ENCODE measurements at places on chromosomes 6 and 20.
A peak's percentile ranks its signal among the peaks of the same experiment; 100 is the strongest.

DNA sequence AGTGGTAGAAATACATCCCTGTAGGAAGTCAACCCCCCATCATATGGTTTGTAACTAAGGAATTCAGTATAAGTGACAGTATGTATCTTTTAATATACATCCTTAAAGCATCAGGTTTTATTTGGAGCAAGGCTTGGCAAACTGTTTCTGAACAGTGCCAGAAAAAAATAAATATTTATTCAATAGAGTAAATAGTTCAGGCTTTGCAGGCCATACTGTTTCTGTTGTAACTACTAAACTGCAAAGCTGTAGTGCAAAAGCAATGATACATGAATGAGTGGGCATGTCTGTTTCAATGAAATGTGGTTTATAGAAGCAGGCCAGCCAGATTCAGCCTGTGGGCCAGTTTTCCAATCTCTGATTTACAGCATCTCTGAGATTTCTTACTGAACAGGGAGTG is 977 bp downstream of the MEI4 start:
- H3K27me3 ChIP-seq = peaks cover 18% of the 10 kb centered on the region
- no peak overlapping the region for H3K4me3 ChIP-seq
- H3K27ac ChIP-seq = no peak overlapping the region
- DNase-seq = no peak

DNA sequence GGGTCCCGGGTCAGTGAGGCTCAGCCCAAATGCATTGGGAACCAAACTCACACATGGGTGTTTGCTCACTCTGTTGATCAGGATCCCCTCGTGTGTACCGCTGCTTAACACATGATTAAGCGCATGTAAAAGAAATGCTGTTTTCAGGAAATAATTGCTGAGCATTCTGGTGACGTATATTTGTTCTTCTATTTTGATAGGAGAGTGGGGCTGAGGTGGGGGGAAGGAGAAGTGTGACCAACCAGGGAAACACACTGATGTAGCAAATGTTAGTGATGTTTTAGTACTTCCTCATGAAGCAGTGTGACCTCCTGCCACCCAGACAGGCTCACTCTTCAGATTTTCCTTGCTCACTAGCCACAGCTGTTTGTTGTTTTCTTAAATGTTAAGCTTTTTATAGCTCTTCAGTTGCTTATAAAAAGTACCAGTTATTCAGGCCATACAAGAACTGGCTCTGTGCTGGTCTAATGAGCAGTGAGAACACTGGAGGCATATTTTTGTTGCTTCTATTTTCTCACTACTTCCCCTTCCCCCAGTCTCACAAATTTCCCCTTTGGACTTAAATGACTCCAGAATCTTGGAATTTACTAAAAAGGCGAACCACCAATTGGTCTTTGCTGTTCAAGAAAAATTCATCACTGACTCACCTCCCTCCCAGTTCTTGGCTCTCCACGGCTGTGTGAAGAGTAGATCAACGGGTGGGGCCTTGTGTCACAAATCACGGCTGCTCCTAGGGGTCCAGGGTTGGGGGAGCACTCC is 79.2 kb upstream of the BACH2 start:
- no peaks in the 10 kb centered on the region for H3K27me3 ChIP-seq
- DNase-seq = no peak
- H3K27ac ChIP-seq = no peak overlapping the region
- H3K4me1 ChIP-seq = peaks cover under 1% of the 10 kb centered on the region
- no peaks in the 10 kb centered on the region for H3K36me3 ChIP-seq

GRCh38 chr6:112281821-112282615 is 27.7 kb upstream of the LAMA4 start:
- H3K4me3 ChIP-seq = no peak overlapping the region
- no peak for DNase-seq
- peaks cover 8% of the 10 kb centered on the region for H3K4me1 ChIP-seq
- H3K27ac ChIP-seq = no peak overlapping the region
- H3K36me3 ChIP-seq = no peaks in the 10 kb centered on the region

DNA sequence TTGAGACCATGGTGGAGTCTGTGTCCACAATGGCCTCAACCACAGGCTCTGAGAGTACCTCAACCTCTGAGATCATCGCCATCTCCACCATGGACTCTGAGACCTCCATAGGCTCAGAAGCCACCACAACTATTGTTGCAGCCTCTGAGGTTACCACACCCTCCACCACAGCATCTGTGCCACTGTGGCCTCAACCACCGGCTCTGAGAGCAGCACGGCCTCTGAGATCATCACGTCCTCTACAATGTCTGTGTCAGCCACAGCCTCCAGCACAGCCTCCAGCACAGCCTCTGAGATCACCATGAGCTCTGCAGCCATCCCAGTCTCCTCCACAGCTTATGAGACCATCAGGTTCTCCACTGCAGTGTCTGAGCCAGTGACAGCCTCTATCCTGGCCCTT is 19.4 kb upstream of the MUC21 start:
- no peak for DNase-seq
- no peaks in the 10 kb centered on the region for H3K36me3 ChIP-seq
- H3K4me1 ChIP-seq = no peaks in the 10 kb centered on the region
- H3K4me3 ChIP-seq = no peak overlapping the region

DNA sequence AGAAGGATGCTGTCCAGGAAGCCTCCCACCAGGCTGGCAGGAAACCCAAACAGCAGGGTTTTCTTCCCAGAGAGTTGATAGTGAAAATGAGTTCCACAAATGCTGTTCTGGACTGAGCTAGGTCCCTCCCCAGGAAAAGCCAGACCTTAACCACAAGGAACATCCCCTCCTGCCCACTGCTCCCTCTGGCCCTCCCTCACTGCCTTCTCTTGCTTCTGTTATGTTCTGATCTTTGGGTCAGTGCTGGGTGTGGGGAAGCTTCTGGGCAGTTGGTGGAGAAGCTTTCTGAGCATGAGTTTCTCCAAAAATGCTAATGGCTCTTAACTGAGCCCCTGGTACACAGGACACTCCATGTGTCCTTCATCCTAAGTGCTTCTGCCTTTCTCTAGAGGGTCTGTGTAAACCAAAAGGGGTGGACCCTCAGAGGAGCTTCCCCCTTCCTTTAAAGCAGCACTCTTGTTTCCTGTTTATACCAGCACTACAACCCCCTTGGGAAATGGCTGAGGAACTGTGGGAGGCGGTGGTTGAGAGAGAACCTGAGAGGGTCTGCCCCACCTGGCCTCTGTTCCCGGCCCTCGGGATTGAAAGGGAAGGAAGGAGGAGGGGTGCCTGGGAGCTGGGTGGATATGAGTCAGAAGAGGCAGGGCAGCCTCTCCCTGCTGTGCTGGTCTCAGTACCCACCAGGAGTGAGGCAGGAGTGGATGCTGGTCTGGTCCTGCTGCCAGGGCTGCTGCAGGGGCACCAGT is 42.0 kb downstream of the CDS2 start:
- H3K36me3 ChIP-seq = no peaks in the 10 kb centered on the region
- no peak overlapping the region for H3K4me3 ChIP-seq
- peaks cover 66% of the 10 kb centered on the region for H3K4me1 ChIP-seq
- H3K27ac ChIP-seq = peak overlapping the region; percentile 47
- DNase-seq = peak; percentile 16

GRCh38 chr6:33075568-33076405 is at the start of gene HLA-DPB1:
Gene HLA-DPB1, plus strand, starts transcription at chr6:33075990. Its CDS starts 52 bp downstream, at chr6:33076042.
- DNase-seq = no peak
- H3K4me3 ChIP-seq = peak within 1 kb of the TSS; percentile 62
- no peak within 1 kb of the TSS for H3K27ac ChIP-seq

- H3K4me3 ChIP-seq = no peak overlapping the region
- no peaks in the 10 kb centered on the region for H3K36me3 ChIP-seq
- H3K27ac ChIP-seq = no peak overlapping the region
Observed at GRCh38 chr6:144321839-144322591, 36.9 kb downstream of the UTRN start.

DNA sequence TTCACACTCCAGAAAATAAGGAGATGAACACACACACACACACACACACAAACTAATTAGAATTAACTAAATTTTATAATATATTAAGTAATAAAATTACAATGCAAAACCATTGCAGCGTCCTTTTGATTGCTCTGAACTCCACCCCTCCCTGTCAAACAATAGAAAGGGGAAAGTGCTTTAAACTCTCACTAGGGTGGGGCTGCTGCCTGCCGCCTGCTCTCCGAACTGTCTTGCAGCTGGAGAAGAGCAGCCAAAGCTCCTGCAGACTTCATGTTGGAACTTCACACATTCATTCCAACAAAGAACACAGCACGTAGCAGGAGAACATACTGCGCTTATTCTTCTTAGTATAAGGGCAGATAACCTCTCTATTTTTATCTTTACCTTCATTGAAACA is 83.2 kb downstream of the GCLC start:
- H3K4me1 ChIP-seq = peaks cover 4% of the 10 kb centered on the region
- no peak overlapping the region for H3K27ac ChIP-seq
- no peaks in the 10 kb centered on the region for H3K27me3 ChIP-seq
- no peak overlapping the region for H3K4me3 ChIP-seq

DNA sequence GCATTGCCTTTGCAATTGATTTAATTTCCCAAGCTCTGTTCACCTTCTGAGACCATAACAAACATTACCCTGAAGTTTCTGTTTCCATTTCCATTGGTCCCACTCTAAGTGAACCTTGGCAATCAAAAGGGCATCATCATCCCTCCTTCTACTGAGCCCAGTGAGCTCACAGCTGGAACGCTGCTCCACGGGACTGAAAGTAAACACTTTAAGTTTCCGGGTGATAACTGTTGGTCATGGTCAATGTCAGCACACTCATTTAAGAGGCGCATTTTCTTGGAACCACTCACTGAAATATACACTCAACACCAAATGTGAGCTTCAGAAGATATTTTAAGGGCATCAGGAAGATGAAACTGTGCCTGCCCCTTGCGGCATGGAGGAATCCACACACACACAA is 37.1 kb upstream of the RPS6KA2 start:
- H3K4me1 ChIP-seq = peaks cover 2% of the 10 kb centered on the region
- H3K27ac ChIP-seq = no peak overlapping the region
- H3K27me3 ChIP-seq = peaks cover 3% of the 10 kb centered on the region
- no peaks in the 10 kb centered on the region for H3K36me3 ChIP-seq
- H3K4me3 ChIP-seq = no peak overlapping the region

GRCh38 chr6:150719099-150719766 is 119.5 kb downstream of the PLEKHG1 start:
- DNase-seq = no peak

GRCh38 chr6:15066089-15066758 is 179.6 kb upstream of the JARID2 start:
- H3K36me3 ChIP-seq = no peaks in the 10 kb centered on the region
- no peak overlapping the region for H3K4me3 ChIP-seq
- no peaks in the 10 kb centered on the region for H3K27me3 ChIP-seq

DNA sequence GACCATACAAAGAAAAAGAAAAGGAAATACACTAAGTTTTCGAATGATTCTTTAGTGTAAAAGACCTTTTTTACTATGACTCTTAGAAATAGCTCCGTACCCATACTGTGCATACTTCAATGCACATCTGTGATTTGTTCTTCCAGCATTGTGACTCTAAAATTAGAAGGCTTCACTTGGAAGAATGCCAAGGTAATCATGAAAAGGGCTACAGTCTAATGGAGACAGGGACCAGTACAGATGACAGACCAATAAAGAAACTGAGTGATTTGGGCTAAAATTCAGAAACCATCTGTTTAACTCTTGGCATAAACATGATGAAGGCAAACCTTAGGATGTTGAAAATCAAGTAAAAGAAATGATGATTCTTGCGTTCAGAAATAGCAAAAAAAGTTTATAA is 46.3 kb downstream of the CYP39A1 start:
- no peaks in the 10 kb centered on the region for H3K4me1 ChIP-seq
- H3K4me3 ChIP-seq = no peak overlapping the region
- H3K27me3 ChIP-seq = peaks cover 12% of the 10 kb centered on the region

DNA sequence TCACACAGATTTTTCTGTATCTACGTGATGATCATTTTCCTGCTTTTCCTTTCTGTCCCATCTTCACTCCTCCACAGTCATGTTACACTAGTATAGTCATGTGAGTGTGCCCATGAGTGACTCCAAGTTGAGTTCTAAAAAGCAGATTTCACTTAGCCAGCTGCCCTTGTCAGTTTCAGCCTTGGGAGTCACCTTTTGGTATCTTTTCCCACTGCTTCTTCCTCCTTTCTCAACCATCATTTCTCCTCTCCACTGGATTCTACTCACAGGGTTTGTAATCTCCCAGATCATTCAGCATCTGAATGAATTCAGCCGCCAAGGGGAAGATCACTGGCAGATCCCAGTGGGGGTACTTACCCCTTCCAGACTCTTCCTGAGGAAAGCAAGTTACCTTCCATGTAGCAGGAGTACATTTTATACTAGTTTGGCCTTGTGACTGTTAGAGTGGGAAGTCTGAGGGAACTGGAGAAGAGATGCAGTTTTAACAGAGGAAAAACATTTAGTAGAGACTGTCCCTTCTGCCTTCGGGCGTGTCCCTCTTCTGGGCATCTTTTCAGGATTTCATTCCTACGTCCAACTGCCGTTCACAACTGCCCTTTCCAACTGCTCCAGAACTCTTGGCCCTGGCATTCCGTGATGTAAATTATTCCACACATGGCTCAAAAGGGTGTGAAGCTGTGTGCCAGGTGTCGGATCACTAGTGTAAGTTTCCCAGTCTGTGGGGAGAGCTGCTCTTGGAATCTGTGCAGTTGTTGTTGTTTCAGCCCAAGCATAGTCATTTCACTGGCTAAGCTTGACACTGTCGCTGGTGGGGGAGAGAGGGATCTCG is 38.9 kb downstream of the BICRAL start:
- H3K4me1 ChIP-seq = peaks cover 23% of the 10 kb centered on the region
- no peak overlapping the region for H3K4me3 ChIP-seq
- DNase-seq = no peak
- H3K27me3 ChIP-seq = no peaks in the 10 kb centered on the region
- H3K27ac ChIP-seq = no peak overlapping the region

GRCh38 chr6:132354517-132355167 is 46.6 kb downstream of the MOXD1 start:
- peaks cover 20% of the 10 kb centered on the region for H3K27me3 ChIP-seq
- peaks cover 3% of the 10 kb centered on the region for H3K36me3 ChIP-seq
- peak; percentile 58 for DNase-seq
- no peak overlapping the region for H3K4me3 ChIP-seq
- H3K4me1 ChIP-seq = peaks cover 12% of the 10 kb centered on the region

DNA sequence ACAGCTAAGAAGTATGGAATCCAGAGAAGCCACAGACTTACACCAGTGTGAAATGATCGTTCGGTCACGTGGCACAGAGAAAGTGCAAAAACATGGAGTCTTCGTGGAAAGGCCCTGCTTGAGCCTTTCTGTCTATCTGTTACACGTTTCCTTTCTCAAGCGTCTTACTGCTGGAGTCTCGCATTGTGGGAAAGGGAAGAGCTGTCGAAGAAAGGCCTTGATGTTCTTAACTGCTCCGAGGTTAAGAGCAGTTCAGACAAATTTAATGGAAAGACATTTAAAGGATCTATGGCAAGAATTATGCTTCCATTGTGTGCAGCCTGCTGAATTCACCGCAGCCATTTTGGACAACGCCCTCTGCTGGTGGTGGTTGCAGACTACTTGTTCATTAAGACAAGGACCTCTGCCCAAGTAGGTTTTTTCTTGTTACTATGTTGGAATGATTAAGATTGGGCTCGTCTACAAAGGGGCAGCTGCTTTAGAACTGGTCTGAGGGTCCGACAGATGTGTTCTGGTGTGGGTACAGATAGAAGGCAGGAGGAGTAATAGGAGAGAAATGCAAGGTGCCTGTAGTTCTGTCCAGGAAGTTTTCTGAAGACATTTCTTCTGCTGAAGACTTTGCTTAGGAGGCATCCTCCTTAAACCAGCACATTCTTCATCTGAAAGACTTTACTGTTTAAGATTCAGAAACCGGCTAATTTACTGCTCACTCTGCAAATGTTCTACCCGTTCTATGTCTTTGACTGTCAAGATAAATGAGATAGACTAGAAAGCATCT is 24.7 kb upstream of the CCN6 start:
- H3K4me1 ChIP-seq = peaks cover 81% of the 10 kb centered on the region
- no peak overlapping the region for H3K4me3 ChIP-seq
- H3K27ac ChIP-seq = peak overlapping the region; percentile 90

GRCh38 chr6:17719323-17720041 is 12.8 kb upstream of the NUP153 start:
- no peak overlapping the region for H3K27ac ChIP-seq
- H3K4me1 ChIP-seq = peaks cover 6% of the 10 kb centered on the region
